GM12878 (cell line): ENCODE measurements at places on chromosomes 2 and 18. TPM values are rescaled to one million over a fixed set of nuclear protein-coding genes. Genes with fewer than 3 reads are reported as not detected.

Gene DRC1
- not detected in 2 replicates for total RNA-seq

GRCh38 chr18:2655954-2656236 is 369 bp downstream of the SMCHD1 start:
- H3K36me3 ChIP-seq: no peaks in the 10 kb centered on the region
- peaks cover 3% of the 10 kb centered on the region for H3K4me1 ChIP-seq
- H3K27ac ChIP-seq: peak overlapping the region; percentile 89
- no peak for DNase-seq
- H3K4me3 ChIP-seq: peak overlapping the region; percentile 87

DNA sequence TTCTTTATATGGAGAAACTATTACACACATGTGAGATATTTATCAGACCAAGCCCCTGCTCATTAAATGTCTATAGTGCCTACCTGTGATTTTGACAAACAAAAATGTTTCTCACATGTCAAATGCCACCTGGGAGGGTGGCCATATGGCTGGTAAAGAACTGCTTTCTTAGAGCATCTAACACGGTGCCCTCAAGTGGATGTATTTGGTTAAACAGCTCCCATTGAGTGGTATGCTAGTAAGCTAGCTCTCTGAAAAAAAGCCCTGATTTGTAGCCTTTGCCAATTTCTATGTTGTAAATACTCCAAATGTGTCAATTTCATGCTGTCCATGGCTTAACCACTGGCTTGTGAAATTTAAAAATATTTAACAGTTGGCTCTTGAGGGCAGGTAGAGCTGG is 94.6 kb downstream of the PMAIP1 start:
- DNase-seq: no peak
- H3K27me3 ChIP-seq: no peaks in the 10 kb centered on the region
- H3K4me3 ChIP-seq: no peak overlapping the region
- no peak overlapping the region for H3K27ac ChIP-seq
- no peaks in the 10 kb centered on the region for H3K4me1 ChIP-seq
- no peaks in the 10 kb centered on the region for H3K36me3 ChIP-seq

- DNase-seq: no peak
- no peaks in the 10 kb centered on the region for H3K36me3 ChIP-seq
- H3K27ac ChIP-seq: no peak overlapping the region
Observed at GRCh38 chr18:9663377-9663776, 44.7 kb upstream of the RAB31 start.

DNA sequence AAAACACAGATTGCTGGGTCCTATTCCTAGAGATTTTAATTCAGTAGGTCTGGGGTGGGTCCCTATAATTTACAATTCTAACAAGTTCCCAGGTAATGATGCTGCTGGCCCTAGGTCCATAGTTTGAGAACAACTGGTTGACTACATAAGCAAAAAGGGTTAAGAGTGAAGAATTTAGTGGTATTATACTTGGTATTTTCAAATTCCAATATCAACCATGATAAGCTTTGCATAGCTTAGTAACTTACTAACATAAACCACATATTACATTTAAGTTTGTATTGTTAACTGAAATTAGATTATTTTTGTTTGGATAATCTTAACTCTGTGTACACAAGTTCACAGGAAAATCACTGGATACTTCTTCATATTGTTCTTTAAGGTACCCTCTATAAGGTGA is 862.9 kb upstream of the ACVR2A start:
- DNase-seq: no peak
- H3K36me3 ChIP-seq: no peaks in the 10 kb centered on the region
- no peaks in the 10 kb centered on the region for H3K27me3 ChIP-seq
- no peak overlapping the region for H3K4me3 ChIP-seq

Gene SH3BP4
- total RNA-seq: 0.19 and 0.36 TPM in 2 replicates

- no peaks in the 10 kb centered on the region for H3K27me3 ChIP-seq
- H3K27ac ChIP-seq: no peak overlapping the region
- H3K36me3 ChIP-seq: no peaks in the 10 kb centered on the region
- no peak overlapping the region for H3K4me3 ChIP-seq
Observed at GRCh38 chr18:78087338-78087737, 837.7 kb downstream of the GALR1 start.

DNA sequence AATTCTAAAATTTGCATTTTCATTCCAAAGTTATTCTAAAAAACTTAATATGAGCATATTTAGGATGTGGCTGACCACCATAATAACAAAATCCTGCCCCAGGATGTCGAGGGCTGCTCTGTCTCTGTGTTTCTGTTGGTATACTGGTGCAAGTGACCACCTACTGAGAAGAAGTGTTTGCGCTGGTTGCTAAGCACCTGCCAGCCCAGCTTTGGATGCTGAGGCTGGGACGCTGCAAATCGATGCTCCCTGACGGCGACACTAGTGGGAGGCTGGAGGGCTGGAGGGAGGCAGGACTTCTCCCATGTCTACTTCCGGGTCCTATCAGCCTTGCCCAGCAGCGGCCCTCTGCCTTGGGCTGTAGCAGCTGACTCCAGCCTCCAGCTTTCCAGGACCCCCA is 45.0 kb downstream of the LAMA1 start:
- no peaks in the 10 kb centered on the region; the same call in 1 of the 2 replicates for H3K27me3 ChIP-seq
- H3K4me1 ChIP-seq: no peaks in the 10 kb centered on the region
- no peak overlapping the region for H3K4me3 ChIP-seq
- no peaks in the 10 kb centered on the region for H3K36me3 ChIP-seq

DNA sequence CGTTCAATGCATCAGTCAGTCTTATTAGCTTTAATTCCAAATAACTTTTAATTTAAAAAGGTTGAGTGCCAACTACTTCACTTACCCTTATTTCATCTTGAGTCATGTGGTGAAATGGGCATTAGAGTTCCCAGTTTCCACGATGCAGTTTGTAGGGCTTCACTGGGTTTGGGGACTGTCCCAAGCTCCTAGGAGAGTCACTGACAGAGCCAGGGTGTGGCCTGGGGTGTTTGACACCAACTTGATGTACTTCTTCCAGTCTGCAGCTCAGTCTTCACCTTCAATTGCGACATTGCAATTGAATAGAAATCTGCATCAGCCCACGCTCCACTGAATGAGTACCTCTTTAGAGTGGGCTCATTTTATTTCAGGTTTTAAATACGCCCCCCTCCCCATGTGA is 165.3 kb downstream of the ARL4C start:
- H3K27me3 ChIP-seq: peaks cover 1% of the 10 kb centered on the region; the same call in 1 of the 2 replicates
- H3K36me3 ChIP-seq: no peaks in the 10 kb centered on the region
- no peak for DNase-seq
- H3K27ac ChIP-seq: no peak overlapping the region
- no peaks in the 10 kb centered on the region for H3K4me1 ChIP-seq
- no peak overlapping the region for H3K4me3 ChIP-seq

- H3K4me3 ChIP-seq: no peak overlapping the region
- no peaks in the 10 kb centered on the region for H3K4me1 ChIP-seq
- no peak overlapping the region for H3K27ac ChIP-seq
- no peaks in the 10 kb centered on the region for H3K27me3 ChIP-seq
- DNase-seq: no peak
- H3K36me3 ChIP-seq: no peaks in the 10 kb centered on the region
Observed at GRCh38 chr2:239731422-239731821, 293.7 kb downstream of the NDUFA10 start.

DNA sequence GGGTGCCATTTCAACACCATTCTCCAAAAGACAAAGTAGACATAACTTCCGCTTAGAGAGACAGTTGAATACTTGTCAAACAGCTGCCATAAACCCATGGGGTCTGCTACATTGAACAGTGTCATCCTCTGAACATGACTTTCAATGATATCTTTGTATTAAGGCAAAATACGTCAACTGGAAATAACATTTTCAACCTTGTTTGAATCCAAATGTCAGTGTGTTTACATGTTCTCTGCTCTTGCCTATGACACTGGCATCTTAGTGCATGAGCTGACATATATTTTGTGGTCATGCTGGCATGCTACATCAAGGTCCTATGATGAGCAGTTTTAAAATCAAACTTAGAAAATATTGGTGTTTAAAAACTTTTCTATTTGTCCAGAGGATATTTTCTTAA is 1548.1 kb upstream of the LRRTM1 start:
- no peaks in the 10 kb centered on the region for H3K4me1 ChIP-seq
- H3K36me3 ChIP-seq: no peaks in the 10 kb centered on the region
- no peak overlapping the region for H3K27ac ChIP-seq
- H3K27me3 ChIP-seq: no peaks in the 10 kb centered on the region

DNA sequence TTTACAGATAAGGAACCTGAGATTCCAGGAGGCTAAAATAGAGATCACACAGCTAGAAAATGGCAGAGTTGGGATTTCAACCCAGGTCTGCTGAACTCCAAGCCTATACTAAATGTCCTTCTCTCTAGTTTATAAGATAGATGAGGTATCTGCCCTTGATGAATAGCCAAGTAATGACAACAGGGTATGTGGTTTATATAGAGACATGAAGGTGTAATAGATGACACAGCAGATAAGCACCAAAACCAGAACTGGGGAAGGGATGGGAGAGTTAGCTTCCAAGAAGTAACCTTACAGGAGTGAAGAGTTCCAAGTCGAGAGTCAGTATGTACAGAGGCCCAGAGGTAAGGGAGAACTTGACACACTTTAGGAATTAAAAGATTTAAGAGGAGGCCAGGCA is 104.7 kb upstream of the UBXN4 start:
- peaks cover 4% of the 10 kb centered on the region for H3K36me3 ChIP-seq
- no peak overlapping the region for H3K4me3 ChIP-seq
- peak overlapping the region; percentile 48 for H3K27ac ChIP-seq

- no peak overlapping the region for H3K4me3 ChIP-seq
- H3K27ac ChIP-seq: no peak overlapping the region
- no peak for DNase-seq
- H3K36me3 ChIP-seq: no peaks in the 10 kb centered on the region
- H3K4me1 ChIP-seq: no peaks in the 10 kb centered on the region
- no peaks in the 10 kb centered on the region for H3K27me3 ChIP-seq
Observed at GRCh38 chr2:120929829-120930228, 194.2 kb downstream of the GLI2 start.
